Right renal pelvis (tissue), 4 donors: ENCODE measurements at places on chromosomes 3 and 15.

- peak; percentile 22 for DNase-seq
Observed at GRCh38 chr3:196502775-196503195, 783 bp downstream of the RNF168 start.

DNA sequence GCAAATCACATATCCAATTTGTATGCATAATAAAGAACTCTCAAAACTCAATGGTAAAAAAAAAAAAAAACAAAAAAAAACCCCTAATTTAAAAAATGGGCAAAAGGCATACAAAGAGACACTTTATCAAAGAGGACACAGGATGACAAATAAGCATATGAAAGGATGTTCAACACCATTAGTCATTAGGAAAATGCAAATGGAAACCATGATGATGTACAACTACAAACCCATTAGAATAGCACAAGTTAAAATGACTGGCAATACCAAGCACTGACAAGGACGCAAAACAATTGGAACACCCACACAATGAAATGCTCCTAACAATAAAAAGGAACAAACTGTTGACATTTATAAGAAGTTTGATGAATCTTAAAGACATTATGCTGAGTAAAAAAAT is 63.4 kb upstream of the ADAMTS17 start:
- DNase-seq: no peak

- no peak for DNase-seq
Observed at GRCh38 chr3:143286392-143287010, 166.9 kb downstream of the CHST2 start.

GRCh38 chr15:20356911-20357480 is 184.6 kb downstream of the GOLGA6L6 start:
- no peak for DNase-seq

DNA sequence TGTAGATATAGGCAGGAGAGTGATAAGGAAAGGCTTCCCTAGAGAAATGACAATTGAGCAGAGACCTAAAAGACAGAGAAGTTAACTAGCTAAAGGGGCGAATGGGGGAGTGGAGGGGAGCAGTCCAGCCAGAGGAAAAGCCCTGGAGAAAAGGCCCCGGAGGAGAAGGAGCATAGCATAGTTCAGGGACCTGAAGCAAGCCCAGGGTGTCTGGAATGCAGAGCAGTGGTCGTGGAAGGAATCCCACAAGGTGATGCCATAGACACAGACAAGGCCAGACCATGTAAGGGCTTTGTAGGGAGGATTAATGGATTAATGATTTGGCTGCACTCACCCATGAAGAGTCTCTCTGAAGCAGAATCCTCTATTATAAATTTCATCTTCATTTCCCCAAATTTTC is 45.8 kb upstream of the LRRN1 start:
- no peak for DNase-seq

- DNase-seq: no peak
Observed at GRCh38 chr15:73932381-73933191, 6.3 kb downstream of the LOXL1 start.

- DNase-seq: no peak
Observed at GRCh38 chr3:188262913-188263683, 109.1 kb downstream of the LPP start.

GRCh38 chr15:65541231-65541820 is 11.1 kb downstream of the HACD3 start:
- DNase-seq: no peak

DNA sequence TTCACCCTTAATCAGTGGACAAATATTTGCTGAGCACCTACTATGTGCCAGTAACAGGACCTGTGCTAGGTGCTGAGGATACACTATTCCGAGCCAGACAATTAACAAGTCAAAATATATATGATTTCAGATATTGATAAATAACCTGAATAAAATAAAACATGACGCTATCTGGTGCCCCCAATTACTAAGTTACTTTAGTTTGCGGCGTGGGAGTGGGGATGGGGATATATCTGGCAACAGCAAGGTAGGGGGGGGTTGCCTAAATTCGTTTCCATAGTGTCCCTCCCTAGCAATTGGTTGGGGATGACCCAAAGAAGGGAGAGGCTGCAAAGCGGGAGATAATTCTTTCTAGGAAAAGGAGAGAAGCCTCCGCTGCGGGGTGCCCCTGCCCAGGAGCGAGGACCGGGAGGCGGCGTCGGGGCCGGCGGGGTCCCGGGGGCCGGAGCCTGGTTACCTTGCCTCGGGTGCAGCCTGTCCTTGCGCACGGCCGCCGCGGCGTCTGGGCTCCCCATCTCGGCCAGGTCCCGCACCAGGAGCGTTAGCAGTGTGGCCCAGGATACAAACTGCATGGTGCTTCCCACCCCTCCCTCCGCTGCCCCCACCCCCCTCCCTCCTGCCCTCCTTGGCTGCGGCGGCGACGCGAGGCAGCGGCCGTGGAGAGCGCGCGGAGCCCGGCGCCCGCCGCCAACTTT is 567 bp downstream of the ADAMTS9 start:
- no peak for DNase-seq

DNA sequence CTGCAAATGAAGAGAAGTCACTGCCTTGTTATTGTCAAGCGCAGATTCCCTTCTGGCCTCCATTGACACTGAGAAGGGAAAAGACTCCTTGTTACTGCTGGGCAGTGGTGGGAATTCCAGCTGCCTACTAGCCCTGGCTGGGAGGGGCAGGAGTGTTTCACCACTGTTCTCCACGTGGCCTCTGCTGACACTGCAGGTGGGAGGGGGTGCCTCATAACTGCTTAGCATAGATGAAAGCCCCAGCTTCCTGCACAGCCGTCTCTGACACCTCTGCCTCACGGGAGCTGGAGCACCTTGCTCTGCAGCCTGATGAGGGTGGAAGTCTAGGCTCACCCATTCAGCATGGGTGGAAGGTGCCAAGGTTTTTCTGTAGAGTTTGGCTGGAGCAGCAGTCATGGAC is 52.1 kb downstream of the TM2D3 start:
- DNase-seq: no peak

- no peak for DNase-seq
Observed at GRCh38 chr3:101913168-101913567, 63.9 kb downstream of the NFKBIZ start.

DNA sequence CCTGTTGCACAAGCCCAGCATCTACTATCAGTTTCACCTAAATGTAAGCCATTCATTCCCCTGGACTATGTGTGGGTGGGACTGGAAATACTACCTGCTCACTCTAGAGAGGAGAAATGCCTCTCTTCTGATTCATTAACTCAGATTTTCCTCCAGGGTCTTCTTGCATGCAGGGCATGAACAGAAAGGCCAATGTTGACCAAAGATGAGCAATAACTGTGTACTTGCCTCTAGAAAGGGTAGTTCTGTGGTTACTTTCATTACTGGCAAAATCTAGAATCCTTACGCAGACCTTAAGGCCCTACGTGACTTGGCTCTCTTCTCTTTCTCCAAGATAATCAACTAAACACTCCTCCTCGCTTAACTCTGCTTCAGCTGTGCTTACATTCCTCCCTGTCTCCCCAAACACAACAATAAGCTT is 81.4 kb upstream of the PSMD6 start:
- DNase-seq: no peak

DNA sequence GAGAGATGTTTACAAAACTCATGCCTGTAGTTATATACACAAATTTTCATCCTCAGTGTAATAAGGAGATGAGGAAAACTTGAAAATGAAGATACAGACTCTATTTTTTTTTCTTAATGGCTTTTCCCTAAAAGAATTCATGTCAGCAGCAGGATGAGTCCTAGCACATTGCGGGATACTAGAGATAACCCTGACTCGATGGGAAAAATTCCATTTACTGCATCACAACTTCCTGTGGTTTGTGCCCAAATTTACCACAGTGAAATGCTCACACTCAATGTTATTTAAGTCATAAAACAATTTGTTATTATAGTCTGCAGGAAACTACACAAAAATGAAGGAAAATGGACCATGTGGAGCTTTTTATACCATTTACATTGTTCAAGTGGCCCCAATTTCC is 581.9 kb upstream of the ZNF717 start:
- no peak for DNase-seq

DNA sequence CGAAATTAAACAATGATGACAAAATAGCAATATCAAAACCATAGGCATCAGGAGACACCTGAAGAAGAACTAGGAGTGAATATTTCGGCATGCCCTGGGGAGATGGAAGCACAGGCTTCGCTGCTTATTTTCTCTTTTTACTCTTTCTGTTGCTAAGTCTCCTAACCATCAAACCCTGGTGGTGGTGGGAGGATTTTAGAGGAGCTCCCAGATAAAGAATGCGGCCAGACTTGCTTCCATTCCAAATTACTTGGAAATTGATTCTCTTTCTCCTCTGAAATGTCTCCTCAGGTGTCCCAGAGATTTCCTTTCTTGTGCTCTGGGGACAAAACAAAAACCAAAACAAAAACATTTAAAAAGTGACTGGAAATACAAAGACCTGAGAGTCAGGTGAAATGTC is 243.0 kb downstream of the KBTBD8 start:
- DNase-seq: no peak

- DNase-seq: no peak
Observed at GRCh38 chr3:108602249-108602934, 12.9 kb downstream of the DZIP3 start.

DNA sequence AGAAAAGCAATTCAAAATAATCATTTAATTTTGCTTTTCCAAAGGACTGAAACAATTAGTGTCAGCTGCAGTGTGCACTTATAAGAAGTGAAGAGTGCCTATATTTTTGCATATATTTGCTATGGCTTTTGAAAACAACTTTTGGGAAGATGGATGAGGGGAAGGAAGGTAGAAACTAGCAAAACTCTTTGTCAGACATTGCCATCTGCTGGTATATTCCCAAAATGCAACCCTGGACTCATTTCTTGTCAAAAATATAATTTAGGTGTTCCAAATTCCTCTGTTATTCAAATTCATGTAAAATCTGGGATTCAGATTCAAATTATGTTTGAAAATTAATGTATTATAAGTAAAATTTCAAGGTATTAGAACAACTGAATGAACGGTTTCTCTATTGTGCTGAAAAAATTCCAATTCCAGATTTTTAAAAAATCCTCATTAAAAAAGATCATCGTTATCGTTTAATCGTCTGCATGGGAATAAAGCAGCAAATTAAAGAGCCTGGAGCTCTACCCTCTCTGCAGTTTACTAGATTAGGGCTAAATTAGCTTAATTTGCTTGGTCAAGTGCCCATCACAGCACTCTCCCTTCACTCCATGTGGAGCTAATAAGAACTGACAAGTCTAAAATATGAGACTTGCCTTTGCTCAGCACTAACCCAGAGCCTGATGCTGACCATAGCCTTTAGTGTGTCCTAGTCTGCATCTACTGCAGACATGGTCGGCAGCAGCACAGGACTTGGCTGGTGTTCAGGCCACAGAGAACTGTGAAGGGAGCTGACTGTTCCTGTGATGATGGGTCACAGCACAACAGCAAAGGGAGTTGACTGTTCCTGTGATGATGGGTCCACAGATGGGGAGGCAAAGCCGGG is 67.9 kb upstream of the MITF start:
- no peak for DNase-seq

DNA sequence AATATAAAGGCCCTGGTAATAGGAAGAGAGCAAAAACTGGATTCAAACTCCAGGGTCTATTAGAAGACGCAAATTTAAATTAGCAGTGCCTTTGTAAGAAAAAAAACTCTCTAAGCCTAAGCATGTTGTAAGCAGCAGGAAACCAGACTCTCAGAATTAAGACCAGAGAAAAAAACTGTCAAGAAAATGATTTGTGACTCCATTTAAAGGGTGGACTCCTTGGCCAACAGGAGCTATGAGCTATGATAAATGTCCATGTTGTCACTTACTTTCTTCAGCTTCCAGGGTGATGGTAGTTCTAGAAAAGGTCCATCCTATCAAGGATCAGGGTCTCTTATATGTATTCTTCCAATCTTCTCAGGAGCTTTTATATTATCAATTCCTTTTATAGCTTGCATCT is 34.9 kb upstream of the CCDC50 start:
- DNase-seq: no peak
